ENCODE measurements at places on chromosomes 5 and 9.

DNA sequence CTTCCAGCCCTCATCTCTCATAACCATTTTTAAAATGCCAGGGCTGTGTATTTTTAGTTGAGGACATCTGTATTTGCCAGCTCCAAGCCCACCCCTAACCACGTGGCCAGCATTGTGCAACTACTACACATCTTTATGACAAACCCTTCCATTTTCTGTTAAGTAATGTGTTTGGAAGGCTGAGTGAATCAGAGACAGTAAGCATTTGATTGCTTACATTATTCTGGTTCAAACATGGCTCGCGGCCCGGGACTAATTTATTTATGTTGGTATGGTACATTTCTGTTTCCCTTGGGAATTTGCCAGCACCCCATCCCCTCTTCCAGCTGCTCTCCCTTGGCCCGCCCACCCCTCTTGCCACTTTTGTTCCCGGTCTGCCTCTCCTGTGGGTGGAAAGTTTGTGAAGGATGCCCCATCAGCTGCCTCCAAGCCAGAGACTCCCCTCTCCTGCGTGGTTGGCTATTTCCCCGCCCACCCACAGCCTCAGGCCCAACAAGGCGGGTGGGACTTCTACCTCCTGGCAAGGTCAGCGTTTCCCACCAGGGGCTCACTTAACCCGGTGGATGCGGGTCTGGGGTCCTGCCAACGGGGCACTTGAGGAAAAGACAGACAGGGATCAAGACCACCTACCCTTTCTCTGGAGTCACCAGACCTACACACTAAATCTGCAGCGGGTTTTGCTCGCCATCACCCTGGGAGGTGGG, 162.2 kb downstream of the HSD17B3 start:
- no peak for DNase-seq

- DNase-seq = peak; percentile 51
Measured at GRCh38 chr5:7794311-7794710, 56.6 kb downstream of the CFAP90 start.

DNA sequence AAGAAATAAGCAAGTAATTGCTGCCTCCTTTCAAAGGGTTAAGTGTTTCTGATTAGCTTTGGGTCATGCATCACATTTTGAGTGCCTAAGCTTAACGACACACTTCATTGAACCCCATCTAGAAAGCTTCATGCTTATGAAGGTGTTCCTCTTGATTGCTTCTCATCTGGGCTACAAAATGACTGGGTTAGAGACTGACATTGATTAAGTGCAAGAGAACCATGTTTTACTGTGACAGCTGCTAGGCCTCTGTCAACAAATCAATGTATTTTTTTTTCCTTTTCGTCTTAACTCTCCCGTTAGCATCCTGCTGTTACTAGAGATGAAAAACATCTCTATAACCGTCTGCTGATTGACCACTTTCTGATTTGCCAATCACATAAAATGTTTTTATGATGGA, 725.0 kb downstream of the TLE1 start:
- no peak for DNase-seq

DNA sequence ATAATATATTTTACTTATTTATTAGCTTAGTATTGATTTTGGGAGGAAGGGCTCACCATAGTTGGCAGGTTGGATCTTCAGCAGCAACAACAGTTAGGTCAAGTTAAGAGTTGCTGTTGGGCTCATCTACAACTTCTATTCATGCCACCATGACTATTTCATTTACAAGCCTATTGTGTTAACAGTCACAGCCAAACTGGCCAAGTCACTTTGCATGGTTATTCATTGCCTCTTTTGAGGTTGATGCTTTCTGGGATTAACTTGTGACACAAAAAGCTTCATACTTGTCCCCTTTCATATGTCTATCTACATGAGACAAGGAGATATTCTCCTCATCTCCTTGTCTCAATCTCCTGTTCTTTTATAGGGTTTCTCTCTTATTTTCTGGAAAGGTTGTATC, 98.3 kb downstream of the WDR70 start:
- no peak for DNase-seq

GRCh38 chr5:171291371-171291770, 17.7 kb upstream of the TLX3 start:
- no peak for DNase-seq

DNA sequence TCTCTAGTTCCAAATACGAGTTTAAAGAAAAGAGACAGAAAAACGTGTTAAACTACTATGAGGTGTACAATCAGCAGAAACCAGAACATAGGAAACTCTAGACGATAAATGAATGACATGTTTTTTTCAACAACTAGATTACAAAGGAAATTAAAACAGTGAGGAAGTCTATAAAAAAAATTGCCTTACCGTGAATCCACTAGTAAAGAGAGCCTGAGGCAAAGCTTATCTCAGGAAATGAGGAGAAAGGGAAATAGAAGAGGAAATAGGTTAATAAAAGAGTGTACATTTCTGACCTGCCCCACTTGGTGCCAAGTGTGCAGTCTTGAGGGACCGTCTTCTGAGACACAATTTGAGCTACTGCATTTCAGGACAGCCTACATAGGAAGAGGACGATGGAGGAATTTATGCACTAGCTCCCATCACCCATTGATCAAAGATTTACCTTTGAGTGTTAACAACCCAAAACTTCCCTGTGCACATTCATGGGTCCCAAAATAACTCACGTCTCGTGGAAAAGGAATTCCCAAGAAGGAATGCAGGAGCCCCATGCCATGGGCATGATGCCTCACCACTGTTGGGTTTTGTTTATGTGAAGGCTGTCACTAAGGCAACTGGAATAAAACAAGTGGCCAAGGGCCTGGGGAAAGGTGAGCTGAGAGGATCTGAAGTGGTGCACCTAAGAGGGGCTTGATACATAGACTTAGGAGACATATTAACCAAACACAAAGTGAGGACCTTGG, 53.6 kb upstream of the SLC1A3 start:
- no peak for DNase-seq

DNA sequence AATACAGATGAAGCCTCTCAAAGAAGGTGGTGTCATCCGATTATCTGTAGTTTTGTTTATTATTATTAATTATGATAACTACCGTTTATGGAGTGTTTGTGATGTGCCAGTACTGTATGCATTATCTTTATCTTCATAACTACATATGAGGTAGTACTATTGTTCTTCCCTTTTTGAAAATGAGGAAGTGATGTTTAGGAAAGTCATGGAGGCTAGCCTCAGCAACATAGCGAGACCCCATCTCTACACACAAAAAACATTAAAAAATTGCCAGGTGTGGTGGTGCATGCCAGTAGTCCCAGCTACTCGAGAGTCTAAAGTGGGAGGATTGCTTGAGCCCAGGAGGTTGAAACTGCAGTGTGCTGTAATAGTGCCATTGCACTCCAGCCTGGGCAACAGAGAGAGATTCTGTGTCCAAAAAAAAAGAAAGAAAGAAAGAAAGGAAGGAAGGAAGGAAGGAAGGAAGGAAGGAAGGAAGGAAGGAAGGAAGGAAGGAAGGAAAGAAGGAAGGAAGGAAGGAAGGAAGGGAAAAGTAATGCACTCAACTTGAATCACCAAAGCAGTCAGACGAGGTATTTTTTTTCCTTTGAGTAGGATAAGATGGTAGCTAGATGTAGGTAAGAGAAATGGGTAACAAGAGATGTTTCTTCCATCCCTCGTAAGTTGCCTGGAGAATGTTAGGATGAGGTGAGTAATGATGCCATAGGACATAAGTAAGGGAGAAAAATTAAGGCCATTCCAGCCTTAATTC, 47.8 kb downstream of the PAM start:
- DNase-seq = no peak

DNA sequence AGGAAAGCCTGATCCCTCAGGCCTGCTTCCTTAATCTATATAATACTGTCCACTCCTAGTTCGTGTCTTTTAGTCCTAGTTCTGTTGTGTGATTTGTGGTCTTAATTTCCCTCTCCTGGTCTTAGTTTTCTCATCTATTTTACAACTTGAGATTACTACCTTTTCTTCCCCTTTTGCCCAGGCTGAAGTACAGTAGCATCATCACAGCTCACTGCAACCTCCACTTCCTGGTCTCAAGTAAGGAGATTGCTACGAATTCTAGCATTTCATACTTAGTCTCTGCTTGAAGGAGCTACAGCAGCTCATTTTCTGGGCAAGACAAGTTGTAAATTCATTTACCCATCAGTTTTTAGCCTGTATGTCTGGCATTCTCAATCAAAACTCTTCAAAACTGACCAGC, 5.5 kb downstream of the TRIM32 start:
- no peak for DNase-seq

DNA sequence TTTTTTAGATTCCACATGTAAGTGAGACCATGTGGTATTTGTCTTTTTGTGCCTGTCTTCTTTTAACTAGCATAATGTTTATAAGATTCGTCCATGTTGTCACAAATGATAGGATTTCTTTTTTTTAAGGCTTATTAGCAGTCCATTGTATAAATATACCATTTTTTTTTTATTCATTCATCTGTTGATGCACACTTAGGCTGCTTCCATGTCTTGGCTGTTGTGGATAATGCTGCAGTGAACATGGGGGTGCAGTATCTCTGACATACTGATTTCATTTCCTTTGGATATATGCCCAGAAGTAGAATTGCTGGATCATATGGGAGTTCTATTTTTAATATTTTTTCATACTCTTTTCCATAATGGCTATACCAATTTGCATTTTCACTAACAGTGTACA, 48.7 kb downstream of the KIAA1958 start:
- DNase-seq = no peak

DNA sequence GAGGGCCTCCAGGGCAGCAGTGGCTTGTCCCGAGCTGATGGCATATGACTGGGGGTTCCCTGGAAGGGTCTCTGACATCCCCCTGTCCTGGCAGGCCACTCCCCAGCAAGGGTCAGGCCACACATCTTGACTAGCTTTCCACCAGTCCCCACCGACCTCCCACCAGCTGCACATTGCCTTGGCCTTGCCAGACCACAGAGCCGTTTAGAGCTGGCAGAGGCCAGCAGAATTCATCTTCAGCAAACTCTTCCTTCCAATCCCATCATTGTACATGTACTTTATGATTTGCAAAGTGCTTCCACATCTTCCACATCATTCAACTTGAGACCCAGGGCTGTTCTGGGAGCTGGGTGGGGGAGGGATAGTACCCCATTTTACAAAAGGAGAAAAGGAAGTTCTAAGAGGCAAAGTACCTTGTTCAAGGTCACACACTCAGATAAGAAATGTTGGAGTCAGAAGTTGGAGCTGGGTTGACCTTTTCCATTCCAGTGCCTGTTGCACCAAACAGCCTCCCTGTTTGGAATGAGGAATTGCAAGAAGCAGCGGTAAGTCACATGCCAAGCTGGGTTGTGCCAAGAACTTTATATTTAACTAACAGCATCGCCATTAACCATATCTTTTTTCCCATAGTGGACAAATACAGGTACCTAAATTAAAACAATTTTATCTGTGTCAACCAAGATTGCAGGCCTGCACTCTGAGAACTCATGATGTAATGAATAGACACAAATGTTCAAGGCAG, 25.8 kb upstream of the COL15A1 start:
- DNase-seq = no peak

- DNase-seq = no peak
Measured at GRCh38 chr9:129254566-129255287, 76.7 kb upstream of the IER5L start.

GRCh38 chr9:13616491-13617035, 337.1 kb upstream of the MPDZ start:
- no peak for DNase-seq

GRCh38 chr5:7397937-7398336, 2.0 kb downstream of the ADCY2 start:
- no peak for DNase-seq

DNA sequence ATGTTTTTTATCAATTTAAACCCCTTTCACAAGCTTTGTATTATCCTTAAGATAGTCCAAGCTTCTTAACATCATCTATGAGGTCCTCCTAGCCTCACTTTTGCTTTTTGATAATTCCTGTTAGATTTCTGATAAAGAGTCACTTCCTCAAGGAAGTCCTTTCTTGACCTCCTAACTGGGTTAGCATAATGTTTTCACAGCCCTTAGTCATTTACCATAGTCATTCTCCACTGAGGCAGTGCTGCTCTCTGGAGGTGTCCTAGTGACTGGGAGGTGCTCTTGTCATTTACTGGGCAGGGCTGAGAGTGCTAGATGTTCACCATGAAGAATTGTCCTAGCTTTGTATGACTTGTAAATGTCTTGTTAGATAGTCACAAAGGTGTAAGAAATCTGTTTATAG, 26.4 kb downstream of the TNPO1 start:
- peak; percentile 17 for DNase-seq

DNA sequence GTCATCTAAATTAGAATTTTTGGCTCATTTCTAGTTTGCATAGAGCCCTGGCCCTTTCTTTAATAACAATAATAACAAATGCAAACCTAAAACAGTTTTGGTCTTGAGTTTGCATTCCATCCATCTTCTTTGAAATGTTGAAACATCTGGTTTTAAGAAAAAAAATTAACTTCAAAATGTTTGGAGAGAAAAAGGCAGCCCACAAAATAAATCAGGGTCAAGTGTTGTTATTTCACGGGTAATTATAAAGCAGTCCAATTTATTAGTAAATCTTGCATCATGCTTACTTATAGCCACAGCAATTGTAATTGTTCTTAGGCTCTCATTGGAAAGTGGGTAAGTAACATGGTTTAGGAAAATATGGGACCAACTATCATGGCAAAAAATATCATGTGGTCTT, 247.0 kb upstream of the MEF2C start:
- no peak for DNase-seq

- no peak for DNase-seq
Measured at GRCh38 chr9:71692337-71692736, 76.0 kb downstream of the CEMIP2 start.

- no peak for DNase-seq
Measured at GRCh38 chr5:136056771-136057335, 28.1 kb downstream of the TGFBI start.

GRCh38 chr9:27353474-27354229, 56.7 kb upstream of the EQTN start:
- DNase-seq = peak; percentile 46

DNA sequence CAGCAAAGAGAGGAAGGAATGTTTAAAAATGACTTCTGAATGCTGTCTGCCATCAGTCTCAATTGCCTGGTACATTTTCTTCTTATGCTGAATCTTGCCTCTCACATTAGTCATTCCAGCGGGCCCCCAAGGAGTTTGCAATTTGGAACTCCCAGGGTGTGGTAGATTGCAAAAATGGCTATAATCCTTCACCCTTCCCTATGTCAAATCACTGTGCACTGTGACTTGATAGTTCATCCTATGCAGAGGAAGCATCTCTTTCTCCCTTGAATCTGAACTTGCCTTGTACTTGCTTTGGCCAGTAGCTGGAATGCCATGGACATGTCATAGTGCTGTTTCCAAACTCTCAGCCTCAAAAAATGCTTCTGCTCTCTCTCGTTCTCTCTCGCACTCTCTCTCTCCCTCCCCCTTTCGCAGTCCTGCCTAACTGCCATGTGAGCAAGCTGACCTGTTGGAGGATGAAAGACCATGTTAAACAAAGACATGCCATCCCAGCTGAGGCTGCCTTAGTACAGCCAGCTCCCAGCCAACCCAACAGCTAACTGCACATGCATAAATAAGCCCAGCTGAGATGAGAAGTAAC, 284.0 kb upstream of the TLE4 start:
- peak; percentile 29 for DNase-seq
